Hematopoietic multipotent progenitor cell (in vitro differentiated cells): ENCODE measurements at places on chromosomes 16 and 17.

- no peak for DNase-seq
These were observed 8.3 kb downstream of the SOCS3 start for GRCh38 chr17:78351449-78352006.

DNA sequence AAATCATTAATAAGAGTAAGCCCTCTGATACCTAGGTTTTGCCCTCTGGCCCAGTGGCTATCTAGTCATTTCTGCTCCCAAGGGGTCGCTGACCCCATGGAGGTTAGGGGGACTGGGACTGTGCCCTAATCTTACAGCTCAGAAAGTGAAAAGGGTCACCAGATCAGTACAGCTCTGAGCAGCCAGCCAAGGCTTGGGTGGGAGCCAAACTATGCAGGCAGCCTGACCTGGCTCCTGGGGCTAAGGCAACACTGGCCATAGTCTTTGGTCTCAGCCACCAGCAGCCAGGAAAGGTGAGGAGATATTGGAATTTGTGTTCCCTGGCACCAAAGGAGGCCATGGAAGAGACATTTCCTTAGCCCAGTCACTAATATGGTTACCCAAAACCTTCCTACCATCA, 67.6 kb downstream of the ASIC2 start:
- no peak for DNase-seq

GRCh38 chr16:68235108-68235886, 630 bp downstream of the ESRP2 start:
- no peak for DNase-seq

DNA sequence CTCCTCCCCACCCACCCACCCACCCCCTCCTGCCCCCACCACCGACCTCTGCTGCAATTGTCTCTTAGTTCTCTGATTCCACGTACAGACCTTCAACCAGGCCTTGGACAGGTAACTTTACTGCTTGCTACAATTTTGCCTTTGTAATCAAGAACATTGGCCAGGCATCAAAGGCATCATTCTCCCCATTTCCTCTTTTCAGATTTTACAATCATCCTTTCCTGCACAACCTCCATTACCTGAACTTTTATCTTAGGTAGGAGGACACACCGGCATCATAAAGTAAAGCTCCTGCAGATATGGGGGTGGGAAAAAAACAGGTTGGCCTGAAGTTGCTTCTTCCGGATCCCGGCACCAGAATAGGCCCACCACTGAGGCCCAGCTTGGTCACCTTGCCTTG, 25.7 kb upstream of the SUPT4H1 start:
- no peak for DNase-seq

DNA sequence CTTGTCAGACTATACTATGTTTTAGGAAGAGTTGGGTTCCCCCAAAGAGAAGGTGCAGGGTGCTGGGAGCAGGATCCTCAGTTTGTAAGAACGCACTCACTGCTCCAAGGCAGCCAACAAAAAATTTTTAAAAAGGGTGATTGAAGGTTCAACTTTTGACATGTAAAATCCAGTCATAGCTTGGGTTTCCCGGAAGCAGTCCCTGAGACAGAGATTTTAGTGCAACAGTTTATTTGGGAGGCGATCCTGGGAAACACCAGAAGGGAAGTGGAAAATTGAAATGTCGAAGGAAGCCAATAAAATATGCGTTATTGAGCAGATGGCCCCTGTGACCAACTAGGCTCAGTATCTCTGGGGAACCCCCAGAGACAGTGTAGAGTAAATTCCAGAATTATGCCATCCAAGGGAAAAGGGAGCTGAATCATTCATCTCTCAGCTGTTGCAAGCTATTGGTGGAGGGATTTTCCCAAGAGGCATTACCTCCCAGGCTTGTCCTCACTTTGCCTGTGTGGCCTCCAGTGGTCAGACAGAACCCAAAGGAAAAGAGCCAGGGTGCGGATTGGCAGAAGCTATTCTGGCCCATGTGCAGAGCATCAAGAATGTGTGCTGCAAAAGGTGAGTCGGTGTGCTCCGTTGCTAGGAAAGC, 72.9 kb downstream of the HS3ST3B1 start:
- DNase-seq: no peak

DNA sequence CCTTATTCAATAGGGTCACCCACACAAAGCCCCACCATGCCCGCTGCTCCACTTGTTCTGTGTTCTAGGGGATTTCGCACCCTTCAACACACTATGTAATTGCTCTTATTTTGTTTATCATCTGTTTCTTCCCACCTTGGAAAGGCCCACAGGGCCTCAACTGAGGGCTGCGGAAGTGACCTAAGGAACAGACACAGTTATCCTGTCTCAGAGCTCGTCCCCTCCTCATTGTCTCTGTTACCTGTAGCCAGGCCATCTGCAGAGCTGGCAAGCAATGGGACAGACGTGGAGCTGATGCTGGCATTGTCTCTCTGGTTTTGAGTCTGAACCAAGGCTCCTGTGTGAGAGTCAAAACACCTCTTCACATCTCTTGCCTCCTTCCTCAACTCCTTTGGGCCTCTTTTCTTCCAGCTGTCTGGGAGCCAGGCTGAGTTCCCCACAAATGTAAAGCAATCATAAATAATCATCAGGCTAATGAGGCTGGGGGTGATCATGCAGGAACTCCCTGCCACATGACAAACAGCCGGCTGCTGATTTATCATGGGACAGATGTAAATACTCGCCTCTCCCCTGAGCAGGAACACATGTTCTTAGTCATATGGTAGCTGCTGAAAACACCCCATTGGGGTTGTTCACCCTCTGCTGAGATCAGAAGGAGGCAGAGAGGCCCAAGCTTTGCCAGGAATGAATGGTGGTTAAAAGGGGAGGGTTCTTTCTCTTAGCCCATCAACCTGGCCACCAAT, 71.9 kb downstream of the AXIN2 start:
- no peak for DNase-seq

GRCh38 chr17:28899212-28899815, 1.8 kb upstream of the FLOT2 start:
- DNase-seq: no peak

DNA sequence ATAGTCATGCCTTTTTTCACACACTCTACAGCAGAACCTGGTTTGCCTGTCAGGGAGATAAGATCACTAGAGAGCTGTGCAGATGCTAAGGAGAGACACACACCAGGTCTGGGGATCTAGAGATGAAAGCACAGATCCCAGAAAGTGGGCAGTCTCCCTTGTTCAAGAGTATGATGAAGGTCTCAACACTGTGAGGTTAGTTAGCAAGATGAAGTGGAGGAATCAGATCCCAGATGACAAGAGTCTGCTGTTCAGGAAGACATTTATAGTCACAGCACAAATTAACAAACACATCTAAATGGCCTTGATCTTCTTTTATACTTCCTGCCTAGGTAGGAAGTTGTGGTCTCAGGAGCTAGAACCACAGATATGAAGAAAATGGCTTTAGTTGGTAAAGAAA, 23.4 kb upstream of the SKAP1 start:
- DNase-seq: no peak

DNA sequence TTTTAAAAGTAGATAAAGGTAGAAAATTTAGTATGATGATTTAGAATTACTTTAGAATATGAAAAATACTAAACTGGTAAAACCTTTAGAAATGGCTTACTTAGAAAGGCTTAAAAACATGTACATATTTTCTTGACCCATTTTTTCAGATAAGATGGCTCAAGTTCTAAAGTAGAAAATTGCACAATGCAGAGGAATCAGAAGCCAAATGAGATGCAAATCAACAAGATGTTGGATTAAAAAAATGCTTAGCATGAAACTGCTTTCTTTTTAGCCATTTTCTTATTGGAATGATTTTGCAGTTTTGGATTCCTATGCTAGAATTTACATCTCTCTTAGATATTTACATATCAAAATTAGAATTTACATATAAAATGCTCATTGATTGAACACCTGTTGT, 1.5 kb upstream of the KRTAP3-1 start:
- DNase-seq: no peak

DNA sequence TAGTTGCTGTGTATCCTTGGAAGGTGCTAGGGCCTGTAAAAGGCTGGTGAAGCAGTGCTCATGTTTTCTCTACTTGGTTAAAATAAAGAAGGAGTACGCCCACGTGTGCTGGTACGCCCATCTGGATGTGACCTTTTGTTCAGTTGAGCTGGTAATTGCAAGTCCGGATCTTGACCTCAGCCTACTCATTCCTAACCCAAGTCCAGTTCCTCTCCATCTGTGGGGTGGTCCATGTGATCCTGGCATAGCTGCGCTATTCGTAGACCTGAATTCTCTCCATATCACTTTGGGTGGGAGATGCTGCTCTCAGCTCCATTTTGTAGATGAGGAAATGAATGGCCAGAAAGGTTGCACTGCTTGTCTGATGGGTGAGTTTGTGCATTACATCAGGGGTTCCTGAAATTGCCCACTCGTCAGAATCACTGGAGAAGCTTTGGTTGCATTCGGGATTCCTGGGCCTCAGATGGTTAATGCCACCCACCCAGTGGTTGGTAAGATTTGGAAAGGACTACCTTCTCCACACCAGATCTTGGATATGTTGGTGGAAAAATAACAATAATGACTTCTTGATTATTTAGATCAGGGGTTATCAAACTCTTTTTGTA, 328.8 kb downstream of the CPPED1 start:
- DNase-seq: no peak

DNA sequence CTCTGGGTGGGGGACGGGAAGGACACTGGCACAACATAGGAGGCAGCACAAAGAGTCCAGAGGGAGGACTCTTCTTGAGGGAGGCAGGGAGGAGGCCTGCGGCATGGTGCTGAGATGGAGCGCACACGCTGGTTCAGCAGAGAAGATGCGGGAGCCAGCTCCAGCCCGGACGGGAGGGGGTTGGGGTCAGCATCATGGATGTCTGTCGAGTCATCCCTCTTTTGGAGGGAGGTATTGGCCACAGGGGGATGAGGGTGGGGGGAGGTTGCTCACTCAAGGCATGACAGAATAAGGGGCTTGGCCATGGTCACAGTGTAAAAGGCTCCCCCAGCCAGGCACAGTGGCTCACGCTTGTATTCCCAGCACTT, 19.3 kb downstream of the DCAKD start:
- no peak for DNase-seq
